ENCODE measurements at places on chromosomes 3 and 15.
A peak's percentile ranks its signal among the peaks of the same experiment; 100 is the strongest.

GRCh38 chr3:194949592-194949991 lies 263.9 kb downstream of the FAM43A start:
- no peak for DNase-seq

GRCh38 chr15:100670505-100671021 lies 68.2 kb downstream of the ASB7 start:
- DNase-seq: no peak

DNA sequence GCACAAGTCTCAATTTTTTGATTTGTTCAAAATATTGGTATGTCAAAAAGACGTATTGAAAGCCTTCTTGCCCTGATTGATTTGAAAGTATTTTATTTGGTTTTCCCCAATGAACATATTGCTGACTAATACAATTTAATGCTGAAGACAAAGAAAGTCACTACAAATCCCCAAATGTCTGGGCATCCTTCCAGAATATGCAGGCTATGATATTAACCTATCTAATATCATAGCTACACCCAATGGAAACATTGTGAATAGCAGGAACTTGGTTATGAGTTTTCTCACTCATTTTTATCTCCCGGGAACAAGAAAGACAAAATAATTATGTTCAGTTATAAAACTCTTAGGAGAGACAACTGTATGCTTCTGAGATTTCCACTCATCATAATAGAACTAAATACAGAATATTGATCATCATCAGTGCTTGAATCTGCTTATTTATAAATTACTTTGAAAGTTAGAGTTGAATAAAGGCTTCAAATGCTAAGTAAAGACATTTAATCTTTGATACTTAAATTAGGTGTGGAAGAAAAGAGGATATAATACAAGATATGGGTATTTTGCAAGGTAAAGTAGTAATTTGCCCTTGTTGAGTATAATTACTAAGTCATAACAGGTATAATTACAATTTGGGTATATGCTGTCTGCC lies 483.9 kb downstream of the RBMS3 start:
- DNase-seq: no peak

DNA sequence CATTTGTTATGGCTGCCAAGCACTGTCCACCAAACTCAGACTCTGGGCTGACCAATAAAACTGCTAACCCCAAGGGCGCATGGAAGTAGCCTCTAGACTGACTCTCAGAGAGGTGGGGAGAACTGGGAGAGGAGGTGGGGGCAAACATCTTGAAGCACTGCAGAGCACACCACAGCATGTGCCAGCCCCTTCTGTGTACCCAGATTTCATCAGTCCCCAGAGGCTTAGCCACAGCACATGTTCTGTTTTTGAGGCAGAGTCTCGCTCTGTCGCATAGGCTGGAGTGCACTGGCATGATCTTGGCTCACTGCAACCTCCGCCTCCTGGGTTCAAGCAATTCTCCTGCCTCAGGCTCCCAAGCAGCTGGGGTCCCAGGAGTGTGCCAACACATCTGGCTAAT lies 119.5 kb upstream of the SPATA12 start:
- no peak for DNase-seq

GRCh38 chr3:57120451-57121174 lies 44.5 kb downstream of the IL17RD start:
- no peak for DNase-seq

DNA sequence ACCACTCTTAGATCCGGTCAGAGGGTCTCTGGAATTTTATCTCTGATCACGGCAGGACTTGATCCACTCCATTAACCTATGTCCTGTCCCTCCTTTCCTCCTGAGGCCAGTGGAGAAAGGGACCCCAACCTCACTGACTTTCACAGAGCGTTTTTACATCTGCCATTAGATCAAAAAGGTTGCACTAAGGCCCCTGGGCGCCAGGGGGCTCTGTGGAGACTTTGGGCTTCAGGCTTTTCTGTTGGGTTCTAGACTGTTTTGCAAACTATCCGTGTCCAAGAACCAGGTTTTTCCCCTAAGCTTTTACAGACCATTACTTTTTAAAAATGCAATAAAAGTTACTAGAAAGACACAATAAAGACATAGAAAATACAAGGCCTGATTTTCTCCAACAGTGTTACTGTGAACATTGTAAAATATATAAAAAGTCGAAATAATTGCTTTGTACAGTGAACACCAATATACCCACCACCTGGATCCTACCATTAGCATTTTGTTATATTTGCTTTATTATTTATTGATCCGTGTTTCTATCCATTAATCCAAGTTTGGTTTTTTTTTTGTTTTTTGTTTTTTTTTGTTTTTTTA lies 159.7 kb downstream of the POLR2M start:
- peak; percentile 37 for DNase-seq

GRCh38 chr15:97691799-97692198 lies 268.7 kb upstream of the ARRDC4 start:
- DNase-seq: no peak

DNA sequence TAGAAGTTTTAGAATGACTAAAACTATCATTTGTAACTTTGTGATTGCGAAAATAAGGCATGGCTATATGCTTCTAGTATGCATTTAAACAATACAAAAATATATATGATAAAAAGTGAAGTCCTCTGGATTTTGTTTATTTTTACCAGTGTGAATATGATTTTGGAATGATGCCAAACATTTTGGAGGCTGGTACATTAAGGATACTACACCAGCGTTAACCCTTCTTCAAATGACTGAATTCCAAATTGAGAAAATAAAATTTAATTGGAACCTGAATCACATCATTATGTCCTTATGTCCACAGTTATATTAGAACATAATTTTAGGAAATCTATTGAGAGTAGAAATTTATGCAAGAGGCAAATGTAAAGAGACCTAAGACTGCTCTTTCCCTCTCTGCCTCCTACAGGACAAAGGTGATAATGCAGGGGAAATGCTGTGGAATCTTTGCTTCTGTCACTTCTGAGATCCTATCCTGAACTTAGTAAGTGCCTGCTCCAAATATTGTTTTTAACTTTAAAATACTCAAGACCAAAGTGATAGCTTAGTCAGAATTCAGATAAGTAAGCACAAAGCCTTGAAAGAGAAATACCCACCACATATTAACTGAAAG lies 121.1 kb upstream of the NANOGP8 start:
- DNase-seq: no peak

DNA sequence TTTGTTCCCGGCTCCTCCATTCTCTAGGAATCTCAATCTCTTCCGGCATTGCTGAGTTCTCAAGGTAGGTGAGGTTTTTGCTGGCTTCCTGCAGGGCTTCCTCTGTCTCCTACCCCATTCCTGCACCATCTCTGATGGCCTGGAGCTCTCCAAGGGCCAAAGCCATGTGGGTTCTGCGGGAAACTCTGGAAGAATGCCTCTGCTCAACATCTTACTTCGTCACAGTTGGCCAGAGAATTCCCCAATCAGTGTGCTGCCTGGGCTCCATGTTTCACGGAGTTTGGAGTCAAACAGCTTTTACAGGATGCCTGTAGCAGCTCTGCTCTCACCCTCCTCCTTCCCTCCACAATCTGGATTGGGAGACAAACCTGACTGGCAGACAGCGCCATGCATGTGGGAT lies 253.9 kb upstream of the HES1 start:
- no peak for DNase-seq

Data from activated CD4-positive, alpha-beta T cell treated with anti-CD3 and anti-CD28 coated beads for 24 hours (primary cell).